NCI-H187 treated with DMSO at 0.1 percent for 48 hours (cell line): ENCODE measurements at places on chromosomes 6 and 20.

- DNase-seq, result no peak
Measured at GRCh38 chr6:98957450-98957849, 9.7 kb upstream of the FBXL4 start.

DNA sequence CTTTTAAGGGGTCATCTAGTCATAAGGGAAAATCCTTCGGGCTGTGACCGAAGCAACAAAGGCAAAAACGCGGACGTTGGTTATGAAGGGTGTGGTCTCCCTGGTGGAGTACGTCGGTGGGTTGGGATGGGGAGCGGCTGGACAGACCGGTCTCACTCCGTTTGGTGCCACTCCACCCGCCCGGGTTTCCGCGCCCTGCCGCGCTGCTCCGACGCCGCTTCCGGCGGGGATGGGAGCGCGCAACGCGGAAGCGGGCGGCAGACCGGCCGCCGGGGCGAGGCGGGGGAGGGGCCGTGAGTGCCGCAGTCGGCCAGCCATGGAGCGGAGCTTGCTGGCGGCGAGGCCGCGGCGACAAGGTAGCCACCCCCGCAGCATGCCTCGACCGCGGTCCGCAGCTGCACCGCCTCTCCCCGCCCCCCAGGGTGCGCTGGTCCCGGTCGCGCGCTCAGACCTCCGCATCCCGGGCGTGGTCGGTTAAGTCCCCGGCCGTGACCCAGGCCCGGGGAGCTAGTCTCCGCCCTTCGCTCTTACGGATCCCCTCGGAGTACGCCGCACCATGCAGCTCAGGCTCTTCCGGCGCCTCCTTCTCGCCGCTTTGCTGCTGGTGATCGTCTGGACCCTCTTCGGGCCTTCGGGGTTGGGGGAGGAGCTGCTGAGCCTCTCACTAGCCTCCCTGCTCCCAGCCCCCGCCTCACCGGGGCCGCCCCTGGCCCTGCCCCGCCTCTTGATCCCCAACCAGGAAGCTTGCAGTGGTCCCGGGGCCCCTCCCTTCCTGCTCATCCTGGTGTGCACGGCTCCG lies at the start of gene B3GALT4:
Gene B3GALT4 (plus strand): TSS at position 260 of the 799 bp plus-strand sequence. CDS start 297 bp downstream, at position 557.
- no peak for DNase-seq

- no peak for DNase-seq
Measured at GRCh38 chr6:51554029-51554428, 533.4 kb downstream of the PKHD1 start.

DNA sequence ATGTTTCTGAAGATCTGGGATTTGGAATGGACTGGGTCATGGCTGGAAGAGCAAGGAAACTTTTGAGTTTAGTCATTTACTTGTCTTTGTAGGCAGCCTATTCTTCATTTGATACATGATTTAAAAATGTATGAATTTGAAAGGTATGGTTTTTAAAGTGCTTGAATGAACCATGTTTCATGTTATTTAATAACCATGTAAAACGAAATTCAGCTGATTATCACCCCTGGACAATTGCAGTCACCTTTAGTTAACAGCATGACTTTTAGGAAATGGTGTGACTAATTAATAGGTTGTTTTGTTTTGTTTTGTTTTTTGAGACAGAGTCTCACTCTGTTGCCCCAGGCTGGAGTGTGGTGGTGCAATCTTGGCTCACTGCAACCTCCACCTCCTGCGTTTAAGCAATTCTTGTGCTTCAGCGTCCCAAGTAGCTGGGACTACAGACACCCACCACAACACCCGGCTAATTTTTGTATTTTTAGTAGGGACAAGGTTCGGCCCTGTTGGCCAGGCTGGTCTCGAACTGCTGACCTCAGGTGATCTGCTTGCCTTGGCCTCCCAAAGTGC lies 2.1 kb downstream of the STX11 start:
- DNase-seq, result no peak

- no peak for DNase-seq
Measured at GRCh38 chr6:136435101-136435500, 115.1 kb downstream of the MAP7 start.

DNA sequence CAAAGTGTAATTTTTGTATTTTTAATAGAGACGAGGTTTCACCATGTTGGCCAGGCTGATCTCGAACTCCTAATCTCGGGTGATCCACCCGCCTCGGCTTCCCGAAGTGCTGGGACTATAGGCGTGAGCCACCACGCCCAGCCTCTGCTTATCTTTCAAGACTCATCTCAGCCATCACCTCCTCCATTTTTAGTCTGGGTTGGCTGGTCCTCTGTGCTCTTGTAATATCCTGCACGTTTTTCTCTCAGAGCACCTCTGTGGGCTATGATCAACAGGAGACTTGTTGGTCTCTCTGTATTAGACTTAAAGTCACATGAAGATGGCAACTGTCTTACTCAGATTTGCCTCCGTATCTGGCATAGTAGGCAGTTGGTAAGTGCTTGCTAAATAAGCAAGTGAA lies 7.6 kb downstream of the NOTCH4 start:
- no peak for DNase-seq

- DNase-seq, result no peak
Measured at GRCh38 chr6:48564036-48564820, 453.2 kb upstream of the PTCHD4 start.

GRCh38 chr20:39778847-39779604 lies 816.9 kb downstream of the DHX35 start:
- DNase-seq, result no peak

GRCh38 chr6:52535711-52536423 lies 41.0 kb downstream of the TRAM2 start:
- DNase-seq, result no peak

GRCh38 chr20:43372051-43372450 lies 85.6 kb upstream of the SRSF6 start:
- DNase-seq, result no peak

DNA sequence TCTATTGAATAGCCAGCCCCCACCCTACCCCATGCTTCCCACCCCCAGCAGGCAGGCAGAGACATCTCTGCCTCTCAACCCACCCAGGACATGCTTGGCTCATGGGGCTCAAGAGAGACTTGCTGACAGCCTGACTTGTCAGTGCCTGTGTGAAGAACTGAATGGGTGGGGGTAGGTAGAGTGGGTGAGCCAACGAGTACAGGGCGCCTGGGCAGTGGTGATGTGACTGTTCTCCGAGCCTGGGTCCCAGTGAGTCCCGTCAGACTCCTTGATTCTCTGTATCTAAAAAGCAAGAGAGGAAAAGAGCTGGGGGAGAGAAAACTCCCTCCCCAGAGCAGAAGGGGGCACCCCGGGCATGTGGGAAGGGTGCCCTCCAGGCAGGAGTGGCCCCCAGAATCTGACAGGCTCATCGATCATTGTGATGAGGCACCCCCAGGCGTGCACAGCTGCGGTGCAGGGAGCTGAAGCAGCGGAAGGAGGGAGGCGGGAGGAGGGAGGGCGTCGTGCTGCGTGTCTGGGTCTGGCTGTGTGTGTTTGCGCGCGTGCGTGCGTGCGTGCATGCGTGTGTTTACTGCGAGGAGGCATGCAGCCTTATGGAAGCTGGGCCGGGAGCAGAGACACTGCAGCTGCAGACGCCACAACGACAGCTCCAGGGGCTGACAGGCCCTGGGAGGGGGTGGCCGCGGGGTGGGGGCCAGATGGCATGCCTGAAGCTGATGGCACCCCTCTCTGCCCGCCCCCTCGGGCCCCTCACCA lies 40.2 kb downstream of the FOXP4 start:
- no peak for DNase-seq

DNA sequence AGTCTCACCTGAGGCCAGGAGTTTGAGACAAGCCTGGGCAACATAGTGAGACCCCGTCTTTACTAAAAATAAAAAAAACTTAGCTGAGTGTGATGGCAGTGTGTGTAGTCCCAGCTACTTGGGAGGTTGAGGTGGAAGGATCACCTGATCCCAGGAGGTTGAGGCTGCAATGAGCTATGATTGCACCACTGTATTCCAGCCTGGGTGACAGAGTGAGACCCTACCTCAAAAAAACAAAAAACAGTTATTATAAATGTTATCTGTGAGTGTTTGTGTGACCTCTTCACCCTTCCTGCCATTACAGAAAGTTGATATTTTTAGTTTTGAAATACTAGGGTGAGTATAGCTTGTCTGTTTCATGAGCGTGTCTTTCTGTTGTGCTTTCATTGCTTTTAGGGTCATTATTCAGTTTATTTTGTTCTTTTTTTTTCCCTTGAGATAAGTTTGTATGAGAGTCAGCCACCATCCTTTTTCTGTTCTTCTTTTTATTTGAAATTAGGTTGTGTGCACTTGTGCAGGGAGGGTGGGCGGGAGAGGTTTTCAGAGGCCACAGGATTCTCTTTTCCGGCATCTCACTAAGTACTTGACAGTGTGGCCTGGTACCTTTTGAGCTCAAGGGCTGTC lies 26.2 kb downstream of the CDYL start:
- DNase-seq, result no peak

GRCh38 chr6:138953451-138953850 lies 34.6 kb downstream of the REPS1 start:
- DNase-seq, result no peak

DNA sequence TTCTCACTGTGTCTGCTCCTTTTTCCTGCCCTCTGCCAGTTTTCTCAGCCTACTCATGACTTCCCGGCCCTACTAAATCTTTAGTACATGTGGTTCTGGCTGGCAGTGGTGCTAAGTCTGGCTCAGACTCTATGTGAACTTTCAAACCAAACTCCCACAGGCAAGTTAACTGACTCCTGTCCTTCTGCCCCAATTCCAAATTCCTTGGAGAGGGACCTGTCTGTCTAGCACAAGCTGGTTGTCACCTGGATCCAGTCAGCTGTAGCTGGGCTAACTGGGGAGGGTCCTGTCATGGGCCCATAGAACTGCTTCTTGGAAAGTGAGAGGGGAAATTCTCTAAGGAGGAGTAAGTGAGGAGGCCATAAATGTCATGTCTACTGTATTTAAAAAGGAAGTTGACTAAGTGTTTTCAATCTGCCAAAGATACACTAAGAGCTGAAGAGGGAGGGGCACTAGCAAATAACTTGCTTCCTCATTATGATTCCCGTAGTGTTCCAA lies 240.1 kb downstream of the KCNQ5 start:
- DNase-seq, result no peak

DNA sequence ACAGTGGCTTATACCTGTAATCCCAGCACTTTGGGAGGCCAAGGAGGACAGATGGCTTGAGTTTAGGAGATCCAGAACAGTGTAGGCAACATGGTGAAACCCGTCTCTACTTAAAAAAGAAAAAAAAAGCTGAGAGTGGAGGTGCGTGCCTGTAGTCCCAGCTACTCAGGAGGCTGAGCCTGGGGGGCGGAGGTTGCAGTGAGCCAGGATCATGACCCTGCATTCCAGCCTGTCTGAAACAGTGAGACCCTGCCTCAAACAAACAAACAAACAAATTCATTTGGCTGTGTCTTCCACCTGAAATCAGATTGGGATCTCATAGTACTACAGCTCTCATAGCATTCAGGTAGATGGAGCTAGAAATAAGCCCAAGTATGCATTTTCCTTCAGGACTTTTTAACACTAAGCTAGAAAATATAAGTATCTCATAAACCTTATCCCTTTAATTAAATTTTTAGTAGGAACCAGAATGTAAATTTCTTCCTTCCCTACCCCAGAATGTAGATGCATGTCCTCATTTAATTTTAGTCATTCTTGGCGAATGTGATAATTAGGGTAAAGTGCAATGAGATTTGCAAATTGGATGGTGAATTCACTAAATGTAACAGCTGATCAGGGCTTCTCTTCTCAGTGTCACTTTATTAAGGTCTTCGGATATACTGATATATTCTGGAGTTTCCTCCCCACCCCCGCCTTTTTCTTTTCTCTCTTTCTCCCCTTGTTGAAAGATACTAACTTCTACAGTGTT lies 190.4 kb downstream of the CDKAL1 start:
- no peak for DNase-seq

- DNase-seq, result no peak
Measured at GRCh38 chr6:12479881-12480280, 189.7 kb downstream of the EDN1 start.

- no peak for DNase-seq
Measured at GRCh38 chr6:99905209-99906106, 88.6 kb downstream of the MCHR2 start.

- DNase-seq, result no peak
Measured at GRCh38 chr6:64037427-64037826, 401.8 kb downstream of the PHF3 start.

DNA sequence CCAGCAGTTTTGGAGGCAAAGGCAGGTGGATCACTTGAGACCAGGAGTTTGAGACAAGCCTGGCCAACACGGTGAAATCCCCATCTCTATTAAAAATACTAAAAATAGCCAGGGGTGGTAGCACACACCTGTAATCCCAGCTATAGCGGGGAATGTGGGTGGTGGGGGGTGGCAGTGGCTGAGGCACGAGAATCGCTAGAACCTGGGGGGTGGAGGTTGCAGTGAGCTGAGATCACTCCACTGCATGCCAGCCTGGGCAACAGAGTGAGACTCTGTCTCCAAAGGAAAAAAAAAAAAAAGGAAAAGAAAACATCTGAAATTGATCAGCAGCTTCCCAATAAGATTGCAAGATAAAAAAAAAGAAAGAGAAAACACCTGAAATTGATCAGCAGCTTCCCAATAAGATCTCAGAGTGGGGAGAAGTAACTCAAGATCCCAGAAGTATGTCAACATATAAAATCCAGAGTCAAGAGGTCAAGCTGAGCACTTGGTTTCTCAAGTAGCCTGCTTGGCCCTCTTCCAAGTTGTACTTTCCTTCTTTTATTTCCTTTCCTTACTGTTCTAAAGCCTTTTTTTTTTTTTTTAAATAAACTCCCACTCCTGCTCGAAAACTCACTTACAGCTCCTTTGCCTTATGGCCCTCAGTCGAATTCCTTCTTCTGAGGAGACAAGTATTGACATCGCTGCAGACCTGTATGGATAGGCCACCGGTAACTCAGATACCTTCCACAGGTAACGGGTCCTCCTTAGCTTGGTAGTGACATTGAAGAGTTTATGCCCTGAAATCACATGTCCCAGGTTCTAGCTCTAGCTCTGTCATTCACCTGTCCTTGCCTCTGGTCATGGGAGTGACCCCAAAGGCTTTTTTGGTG lies 368.5 kb upstream of the SYNCRIP start:
- no peak for DNase-seq

- no peak for DNase-seq
Measured at GRCh38 chr6:53432318-53433161, 83.8 kb upstream of the ELOVL5 start.

DNA sequence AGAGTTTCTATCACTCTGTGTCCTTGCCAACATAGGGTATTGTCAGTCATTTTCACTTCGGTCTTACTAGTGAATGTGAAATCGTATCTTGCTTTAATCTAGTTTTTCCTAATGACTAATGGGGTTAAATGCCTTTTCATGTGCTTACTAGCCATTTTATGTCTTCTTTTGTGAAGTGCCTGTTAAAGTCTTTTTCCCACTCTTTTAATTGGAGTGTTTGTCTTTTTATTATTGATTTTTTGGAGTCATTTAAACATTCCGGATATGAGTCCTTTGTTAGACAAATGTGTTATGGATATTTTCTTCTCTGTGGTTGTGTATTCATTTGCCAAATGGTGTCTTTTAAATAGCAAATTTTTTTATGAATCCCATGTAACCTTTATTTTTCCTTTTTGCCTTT lies 194.6 kb downstream of the CDH26 start:
- DNase-seq, result peak; percentile 44

DNA sequence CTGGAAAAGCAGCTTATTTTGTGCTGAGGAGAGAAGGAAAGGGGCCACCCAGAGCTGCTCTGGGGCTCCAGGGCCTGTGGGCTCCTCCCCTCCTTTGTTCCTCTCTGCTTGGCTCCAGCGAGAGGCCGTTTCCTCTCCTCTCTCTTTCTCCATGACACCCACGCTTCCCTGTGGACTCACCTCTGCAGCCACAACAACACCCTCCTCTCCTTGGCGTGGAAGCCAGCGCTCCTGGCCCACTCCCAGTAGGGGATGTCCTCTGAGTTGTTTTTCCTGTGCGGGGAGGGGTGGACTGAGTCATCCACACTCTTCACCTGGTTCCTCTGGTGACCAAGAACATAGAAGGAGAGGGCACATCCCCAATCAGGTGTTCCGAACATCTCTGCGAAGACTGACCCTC lies 4.9 kb upstream of the CDSN start:
- no peak for DNase-seq
